ENCODE measurements at places on chromosomes 1 and 21.
A peak's percentile ranks its signal among the peaks of the same experiment; 100 is the strongest.

DNA sequence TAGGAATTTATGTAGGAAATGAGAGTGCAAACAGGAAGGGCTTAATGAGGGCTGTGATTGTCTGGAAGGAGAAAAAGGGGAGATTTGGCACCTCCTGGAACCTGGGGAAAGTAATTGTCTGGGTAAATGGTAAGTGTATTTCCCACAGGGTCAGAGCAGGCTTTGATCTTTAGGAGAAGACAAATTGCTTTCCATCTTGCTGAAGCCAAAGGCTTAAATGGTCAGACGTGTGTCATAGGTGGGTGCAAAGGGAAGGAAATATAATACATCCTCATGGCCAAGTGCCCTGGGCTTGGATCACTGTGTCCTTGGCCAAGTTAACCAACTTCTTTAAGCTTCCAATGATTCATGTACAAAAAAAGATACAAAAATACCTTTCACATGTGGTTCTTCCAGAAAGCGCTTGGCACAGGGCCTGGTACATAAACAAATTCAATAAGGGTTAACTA lies 1.3 kb upstream of the DUSP23 start:
- no peak for DNase-seq

DNA sequence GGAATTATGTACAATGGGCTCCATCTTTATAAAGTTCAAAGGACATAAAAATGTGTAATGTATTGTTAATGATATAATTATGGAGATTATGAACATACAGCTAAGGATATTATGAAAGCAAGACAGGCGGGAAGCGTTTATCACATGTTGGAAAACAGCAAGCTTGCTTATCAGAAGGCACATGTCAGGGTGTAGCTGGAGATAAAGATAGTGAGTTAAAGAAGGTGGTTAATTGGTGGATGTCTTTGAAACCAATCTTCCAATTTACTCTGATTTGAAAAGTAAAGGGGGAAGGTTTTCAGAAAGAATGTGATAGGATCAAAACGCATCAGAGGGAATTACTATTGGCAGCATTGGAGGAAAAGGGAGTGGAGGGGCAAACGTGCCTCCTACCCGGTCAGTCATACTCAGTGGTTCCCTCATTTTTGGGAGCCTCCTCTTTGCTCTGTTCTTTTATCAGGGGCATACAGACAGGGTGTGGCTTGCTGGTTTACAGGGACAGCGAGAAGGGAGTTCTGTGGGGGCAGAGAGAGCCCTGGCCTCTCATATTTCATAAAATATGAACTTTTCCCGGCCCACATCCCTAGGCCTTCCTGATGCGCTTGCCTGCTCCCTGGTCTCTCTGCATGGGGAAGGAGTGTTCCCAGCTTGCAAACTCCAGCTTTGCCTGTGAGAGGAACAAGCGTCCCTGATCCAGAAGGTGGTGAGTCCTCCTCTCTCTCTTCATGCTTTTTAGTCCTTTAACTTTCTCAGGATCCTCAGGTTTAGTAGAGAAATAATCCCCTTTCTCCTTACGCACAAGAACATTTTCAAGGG lies 8.0 kb upstream of the SVBP start:
- no peak for DNase-seq

GRCh38 chr1:247906504-247907047 lies 11.2 kb downstream of the OR2W3 start:
- DNase-seq = peak; percentile 9

GRCh38 chr1:226589008-226589733 lies 40.6 kb downstream of the STUM start:
- no peak for DNase-seq

DNA sequence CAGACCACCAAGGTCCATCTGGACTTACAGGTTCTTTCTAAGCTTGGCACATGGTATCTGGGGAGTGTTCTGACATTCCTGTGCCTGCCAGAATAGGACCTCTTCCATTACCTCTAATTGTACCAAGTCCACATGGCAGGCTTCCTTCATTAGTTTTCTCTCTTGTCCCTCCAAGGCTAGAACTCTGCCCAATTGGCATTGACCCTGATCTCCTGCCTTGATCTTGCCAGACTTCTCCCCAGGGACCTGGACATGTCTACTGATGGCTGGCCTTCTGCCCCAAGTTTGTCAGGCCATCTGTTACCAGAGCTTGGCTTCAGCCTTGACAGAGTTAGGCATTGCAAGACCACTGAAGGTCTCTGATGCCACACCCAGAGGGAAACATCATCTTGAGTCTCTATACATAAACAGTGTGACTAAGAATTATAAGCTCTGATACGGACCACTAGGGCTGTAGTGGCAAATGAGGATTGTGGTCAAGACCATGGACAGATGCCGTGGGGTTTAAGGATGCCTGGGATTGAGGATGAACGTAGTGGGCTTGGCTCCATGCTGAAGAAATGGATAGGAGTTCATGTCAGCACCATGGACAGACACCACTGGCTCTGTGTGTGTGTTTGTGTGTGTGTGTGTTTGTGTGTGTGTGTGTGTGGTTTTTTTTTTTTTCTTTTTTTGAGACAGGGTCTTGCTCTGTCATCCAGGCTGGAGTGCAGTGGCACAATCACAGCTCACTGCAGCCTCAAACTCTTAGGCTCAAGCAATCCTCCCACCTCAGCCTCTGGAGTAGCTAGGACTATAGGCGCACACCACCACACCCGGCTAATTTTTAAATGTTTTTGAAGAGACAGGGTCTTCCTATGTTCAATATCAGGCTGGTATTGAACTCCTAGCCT lies 19.5 kb upstream of the PSMB2 start:
- no peak for DNase-seq

- DNase-seq = peak; percentile 24
Measured at GRCh38 chr1:199684686-199685273, 342.7 kb upstream of the NR5A2 start.

DNA sequence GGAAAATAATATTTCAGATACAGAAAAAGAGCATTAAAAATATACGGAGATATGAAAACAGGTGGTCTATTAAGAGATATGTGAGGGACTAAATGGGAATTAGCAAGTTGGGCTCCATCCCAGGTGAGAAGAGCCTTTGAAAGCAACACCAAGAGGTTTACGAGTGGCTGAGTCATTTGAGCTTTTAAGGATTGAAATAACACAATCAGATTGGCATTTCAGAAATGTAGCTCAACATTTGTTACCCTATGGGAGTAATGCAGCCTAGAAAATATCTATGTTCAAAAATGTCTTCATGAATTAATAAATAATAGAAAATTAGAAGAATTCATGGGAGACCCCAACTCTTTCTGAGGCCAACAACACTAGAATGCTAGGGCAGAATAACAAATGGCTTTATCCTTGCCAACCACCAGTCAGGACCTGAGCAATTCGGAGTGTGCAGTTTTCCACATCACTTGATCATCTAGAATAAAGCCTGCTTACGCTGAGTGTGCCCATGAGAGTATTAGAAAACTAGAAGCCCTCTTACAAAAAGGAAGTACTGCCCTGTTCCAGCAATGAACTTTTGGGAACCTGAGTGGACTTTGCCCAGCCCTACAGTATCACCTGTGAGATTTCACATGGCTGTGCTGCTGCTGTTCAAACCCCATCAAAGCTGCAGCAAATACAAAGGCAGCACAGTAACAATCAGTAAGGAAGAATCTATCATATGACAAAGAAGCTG lies 538.0 kb upstream of the CAMK1G start:
- no peak for DNase-seq

DNA sequence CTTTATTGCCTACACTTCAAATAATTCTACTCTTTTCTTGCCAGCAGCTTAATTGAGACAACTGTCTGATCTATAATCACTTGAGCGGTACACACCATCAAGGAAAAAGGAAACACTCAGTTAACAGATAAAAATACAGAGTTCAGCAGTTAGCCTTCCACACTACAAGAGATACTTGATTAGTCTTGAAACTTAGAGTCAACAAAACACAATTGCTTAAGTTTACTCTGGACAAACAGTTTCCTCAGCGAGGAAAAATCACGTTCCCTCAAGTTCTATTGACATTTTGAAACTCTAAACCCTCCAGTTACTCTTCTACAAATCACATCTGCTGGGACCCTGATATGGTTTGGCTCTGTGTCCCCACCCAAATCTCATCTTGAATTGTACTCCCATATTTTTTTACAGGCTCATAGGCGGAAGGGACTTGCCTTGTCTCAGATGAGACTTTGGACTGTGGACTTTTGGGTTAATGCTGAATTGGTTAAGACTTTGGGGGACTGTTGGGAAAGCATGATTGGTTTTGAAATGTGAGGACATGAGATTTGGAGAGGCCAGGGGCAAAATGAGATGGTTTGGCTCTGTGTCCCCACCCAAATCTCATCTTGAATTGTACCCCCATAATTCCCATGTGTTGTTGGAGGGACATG lies 140.4 kb downstream of the CDC7 start:
- no peak for DNase-seq
